A549 treated with DMSO at 1 μM for 4 hours (cell line): ENCODE measurements at places on chromosomes 6 and 20. TPM values are rescaled to one million over a fixed set of nuclear protein-coding genes. Genes with fewer than 3 reads are reported as not detected.

Gene ALDH8A1
- total RNA-seq: 0.06 to 0.30 TPM (median 0.18 TPM) in 5 replicates

Gene IP6K3
- 0.06 to 0.15 TPM (median 0.09 TPM) in 5 replicates for total RNA-seq

Gene PSORS1C1
- 3.1 to 5.8 TPM (median 5.5 TPM) in 5 replicates for total RNA-seq

Gene ARMC12
- 0.18 to 0.40 TPM (median 0.24 TPM) in 5 replicates for total RNA-seq

Gene C6orf132
- total RNA-seq: 1.1 to 1.3 TPM (median 1.3 TPM) in 5 replicates

Gene BPIFA1
- total RNA-seq: not detected in 5 replicates
